ENCODE measurements at places on chromosomes 16 and 17.
A peak's percentile ranks its signal among the peaks of the same experiment; 100 is the strongest.

- no peak for DNase-seq
Measured at GRCh38 chr17:57559226-57559625, 185.9 kb downstream of the CCDC182 start.

GRCh38 chr16:9366048-9366969 is 274.9 kb downstream of the HAPSTR1 start:
- DNase-seq, result no peak

- no peak for DNase-seq
Measured at GRCh38 chr17:71402661-71403141, 718.1 kb upstream of the SOX9 start.

GRCh38 chr16:19844945-19845641 is 39.6 kb downstream of the GPRC5B start:
- peak; percentile 89 for DNase-seq

- DNase-seq, result peak; percentile 15
Measured at GRCh38 chr17:50514388-50514787, 6.1 kb downstream of the MYCBPAP start.

- DNase-seq, result no peak
Measured at GRCh38 chr16:20676268-20676825, 21.1 kb downstream of the ACSM1 start.

DNA sequence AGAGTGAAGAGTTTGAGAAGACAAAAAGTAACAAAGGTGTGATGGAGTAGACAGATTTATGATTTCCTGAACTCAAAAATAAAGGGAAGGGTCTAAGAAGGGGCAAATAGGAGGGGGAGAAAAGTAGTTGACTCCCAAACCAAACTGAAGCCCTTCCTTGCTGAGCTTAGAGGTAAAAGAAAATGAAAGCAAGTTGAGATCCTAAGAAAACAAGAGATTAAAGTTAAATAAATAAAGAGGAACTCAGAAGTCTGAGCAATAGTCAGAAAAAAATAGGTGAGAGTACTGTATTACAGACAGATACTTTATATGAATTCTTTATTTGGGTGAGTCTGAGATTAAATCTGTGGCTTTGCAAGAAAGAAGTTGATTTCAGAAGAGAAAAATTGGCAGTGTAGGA is 3.3 kb upstream of the PSMD12 start:
- DNase-seq, result no peak

GRCh38 chr17:80095038-80095843 is 6.1 kb upstream of the GAA start:
- peak; percentile 48 for DNase-seq

GRCh38 chr16:3508736-3509135 is 7.9 kb downstream of the CLUAP1 start:
- DNase-seq, result no peak

DNA sequence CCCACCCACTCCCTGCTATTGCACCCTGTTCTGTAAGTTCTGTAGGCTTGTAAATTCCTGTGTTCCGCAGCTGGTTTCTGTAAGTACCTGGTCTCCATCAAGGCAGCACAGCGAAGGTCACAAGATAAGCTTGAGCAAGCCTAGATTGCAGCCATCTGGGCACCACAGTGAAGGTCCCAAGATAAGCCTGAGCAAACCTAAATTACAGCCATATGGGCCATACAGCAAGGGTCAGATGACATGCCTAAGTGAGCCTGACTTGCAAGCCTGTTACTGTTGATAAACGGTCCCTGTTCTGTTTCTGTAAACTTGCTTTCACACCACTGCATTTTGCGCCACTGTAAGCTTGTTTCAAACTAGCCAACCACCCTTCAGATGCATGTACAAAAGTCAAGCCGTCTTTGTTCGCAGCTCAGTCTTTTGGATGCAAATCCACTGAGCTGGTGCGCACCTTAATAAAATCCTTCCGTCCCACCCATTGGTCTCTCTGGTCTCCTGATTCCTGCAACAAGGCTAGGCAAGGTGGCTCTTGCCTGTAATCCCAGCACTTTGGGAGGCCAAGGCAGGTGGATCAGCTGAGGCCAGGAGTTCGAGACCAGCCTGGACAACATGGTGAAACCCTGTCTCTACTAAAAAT is 42.6 kb upstream of the ATF7IP2 start:
- DNase-seq, result no peak

- peak; percentile 71 for DNase-seq
Measured at GRCh38 chr17:2259769-2260536, 43.6 kb downstream of the SMG6 start.

DNA sequence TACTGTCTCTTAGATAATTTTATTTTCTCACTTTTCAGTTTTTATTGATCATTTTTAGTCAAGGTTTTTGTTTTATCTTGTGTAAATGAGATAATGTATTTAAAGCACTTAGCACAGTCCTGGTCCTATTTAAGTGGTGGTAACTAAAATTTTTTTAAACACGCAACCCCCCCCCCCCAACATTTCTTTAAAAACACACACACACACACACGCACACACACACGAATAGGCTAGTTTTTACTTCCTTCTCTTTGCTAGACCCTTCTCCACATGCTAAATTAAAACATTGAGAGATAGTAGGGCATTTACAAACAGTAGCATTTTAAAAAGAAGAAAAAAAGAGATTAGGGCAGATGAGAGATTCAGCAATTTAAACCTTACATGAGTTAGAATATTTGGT is 5.0 kb downstream of the NFATC3 start:
- DNase-seq, result no peak

GRCh38 chr16:30406795-30407101 is 658 bp upstream of the ZNF771 start:
- no peak for DNase-seq

DNA sequence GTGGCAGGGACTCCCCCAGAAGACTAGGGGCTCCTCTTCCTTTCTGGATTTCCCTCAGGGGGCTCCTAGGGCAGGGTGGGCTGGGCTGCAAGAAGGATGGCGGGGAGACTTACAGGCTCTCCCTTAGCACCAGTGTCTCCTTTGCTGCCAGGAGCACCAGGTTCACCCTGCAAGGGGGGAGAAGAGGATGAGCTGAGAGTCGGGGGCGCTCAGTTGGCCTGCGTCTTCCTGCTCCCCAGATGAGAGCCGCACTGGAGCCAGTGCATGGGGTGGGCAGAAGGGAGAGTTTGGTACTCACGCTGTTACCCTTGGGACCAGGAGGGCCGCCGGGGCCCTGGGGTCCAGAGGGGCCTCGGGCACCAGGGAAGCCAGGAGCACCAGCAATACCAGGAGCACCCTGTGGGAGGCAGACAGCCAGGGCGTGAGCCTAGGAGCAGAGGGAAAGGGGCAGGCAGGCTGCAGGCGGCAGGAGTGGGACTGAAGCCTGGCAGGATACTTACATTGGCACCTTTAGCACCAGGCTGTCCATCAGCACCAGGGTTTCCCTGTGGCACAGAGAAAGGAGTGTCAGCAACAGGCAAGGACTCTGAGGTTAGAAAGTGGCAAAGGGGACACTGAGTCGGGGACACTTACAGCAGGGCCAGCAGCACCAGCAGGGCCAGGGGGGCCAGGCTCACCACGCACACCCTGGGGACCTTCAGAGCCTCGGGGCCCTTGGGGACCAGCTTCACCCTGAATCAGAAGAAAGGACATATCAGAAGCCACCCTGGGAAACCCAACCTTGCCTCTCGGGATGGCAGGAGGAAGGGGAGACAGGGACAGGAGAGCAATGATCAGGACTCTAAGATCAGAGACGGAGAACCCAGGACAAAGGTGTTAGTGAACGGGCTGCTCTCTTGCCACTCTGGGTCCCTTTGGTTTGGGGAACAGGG is 6.2 kb downstream of the COL1A1 start:
- DNase-seq, result peak; percentile 92

GRCh38 chr16:86002178-86002900 is 103.4 kb downstream of the IRF8 start:
- DNase-seq, result peak; percentile 14

GRCh38 chr17:72099919-72100318 is 20.9 kb upstream of the SOX9 start:
- DNase-seq, result no peak

GRCh38 chr16:2930236-2930635 is 18.5 kb downstream of the FLYWCH1 start:
- peak; percentile 56 for DNase-seq

- DNase-seq, result peak; percentile 37
Measured at GRCh38 chr16:84461413-84462295, 42.8 kb downstream of the MEAK7 start.

GRCh38 chr16:70571623-70572022 is 48.0 kb downstream of the SF3B3 start:
- DNase-seq, result no peak

DNA sequence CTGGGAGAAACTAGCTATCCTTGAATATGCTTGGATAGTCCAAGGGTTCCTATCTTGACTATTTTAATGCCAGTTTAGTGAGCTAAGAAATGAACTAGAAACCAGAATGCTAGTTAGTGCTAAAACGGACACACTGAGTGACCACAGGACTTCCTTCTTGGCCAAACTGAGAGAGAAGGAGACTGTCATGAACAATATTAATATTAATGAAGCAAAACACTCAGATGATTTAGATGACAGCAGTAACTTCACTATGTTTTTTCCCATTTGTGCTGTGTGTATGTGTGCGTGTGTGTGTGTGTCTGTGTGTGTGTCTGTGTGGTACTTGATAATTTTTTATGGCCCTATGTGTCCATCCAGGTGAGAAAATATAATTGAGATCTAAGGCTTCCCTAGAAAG is 2.2 kb upstream of the ATXN1L start:
- no peak for DNase-seq

- no peak for DNase-seq
Measured at GRCh38 chr16:89482817-89483205, 7.5 kb downstream of the ANKRD11 start.

DNA sequence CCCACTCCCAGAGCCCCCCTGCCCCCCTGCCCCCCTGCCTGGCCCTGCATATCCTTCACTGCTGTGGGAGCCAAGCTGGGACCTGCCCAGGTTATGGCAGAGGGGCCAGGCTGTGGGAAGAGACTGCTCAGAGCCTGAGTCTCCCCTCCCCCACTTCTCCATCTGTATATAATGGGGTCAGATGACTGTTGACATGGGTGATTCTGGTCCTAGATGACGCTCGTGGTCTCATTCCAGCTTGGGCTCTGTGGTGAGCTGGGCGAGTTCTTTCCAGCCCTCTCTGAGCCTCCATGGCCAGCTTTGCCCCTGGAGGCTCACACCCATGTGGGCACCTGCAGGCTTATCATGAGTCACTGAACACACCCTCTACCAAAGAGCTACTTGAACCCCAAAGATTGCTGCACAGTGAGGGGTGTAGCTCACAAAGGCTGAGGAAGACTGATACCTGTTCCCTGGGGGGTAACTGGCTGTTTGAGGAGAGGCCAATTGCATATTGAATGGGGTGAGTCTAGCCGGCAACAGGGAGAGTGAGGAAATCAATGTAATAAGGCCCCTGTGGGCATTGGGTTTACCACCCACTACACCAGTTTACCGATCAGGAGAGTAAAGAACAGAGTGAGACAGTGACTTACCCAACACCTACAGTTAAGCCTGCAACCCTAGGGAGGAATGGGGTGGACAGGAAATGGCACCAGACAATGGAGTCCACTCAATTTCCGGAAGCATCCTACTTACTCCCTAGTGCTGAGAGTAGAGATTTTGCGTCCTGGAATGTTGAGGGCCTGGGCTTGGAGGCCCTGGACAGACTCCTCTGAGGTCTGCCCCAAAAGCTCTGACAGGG is 4.2 kb upstream of the SREBF1 start:
- DNase-seq, result peak; percentile 90

DNA sequence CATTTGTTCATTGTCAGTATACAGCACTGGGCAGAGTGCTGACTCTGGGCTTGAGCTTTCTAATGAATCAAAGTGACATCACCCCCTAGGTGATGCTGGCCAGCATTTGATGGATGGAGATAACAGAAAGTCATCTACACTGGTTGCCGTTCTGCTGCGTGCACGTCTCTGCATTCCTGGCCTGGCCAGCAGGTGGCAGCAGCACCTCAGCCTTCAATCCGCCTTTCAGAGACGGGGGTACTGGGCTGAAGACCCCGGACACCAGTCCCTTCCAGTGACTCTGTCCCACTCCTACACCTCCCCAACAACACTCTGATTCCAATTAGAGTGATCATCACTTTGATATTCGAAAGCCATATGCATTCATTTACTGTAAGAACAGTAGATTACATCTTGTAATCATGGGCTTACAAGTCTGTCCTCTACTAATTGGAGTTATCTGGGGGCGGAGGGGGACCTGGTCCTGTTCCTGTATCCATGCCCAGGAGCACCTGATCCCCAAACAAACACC is 6.0 kb downstream of the CPSF4L start:
- no peak for DNase-seq

DNA sequence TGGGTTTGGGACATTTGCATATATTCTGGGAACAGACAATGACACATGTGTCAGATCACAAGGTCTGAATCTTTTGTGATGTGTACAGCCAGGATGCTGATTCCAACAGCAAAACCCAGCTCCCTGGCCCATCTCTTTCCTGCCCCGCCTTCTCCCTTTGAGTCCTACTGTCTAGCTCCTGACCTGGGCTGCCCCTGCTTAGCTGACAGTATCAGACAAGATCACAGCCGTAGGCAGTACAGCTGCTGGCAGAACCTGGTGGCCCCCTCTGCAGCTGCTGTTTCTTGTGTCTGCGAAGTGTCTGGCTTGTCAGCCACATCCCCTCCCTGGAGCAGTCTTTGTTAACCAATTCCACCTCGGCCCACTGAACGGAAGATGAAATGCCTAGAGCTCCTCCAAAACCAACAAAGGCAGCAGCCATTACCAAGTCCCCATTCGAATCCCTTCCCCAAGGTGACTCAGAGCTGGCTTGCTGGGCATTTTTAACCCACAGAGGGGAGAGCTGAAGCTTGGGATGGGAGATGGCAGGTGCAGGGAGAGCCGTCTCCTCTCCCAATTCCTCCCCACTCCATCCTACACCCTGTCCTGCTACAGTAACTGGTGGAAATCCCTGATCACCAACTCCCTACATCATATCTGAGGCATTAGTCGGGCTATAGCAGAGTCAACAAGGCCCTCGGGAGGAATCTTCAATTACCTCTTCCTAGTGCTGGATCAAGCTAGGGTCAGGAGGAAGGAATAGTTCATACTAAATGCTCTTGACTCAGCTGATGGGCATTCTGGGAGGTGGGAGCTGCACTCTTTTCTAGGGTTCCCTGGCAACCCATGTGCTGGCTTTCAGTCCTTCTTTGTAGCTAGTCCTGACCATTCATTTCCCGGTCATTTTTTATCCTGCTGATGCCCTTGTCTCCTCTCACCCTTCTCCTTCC is 5.8 kb downstream of the PIPOX start:
- DNase-seq, result no peak

- DNase-seq, result peak; percentile 94
Measured at GRCh38 chr17:60506312-60506711, 19.7 kb downstream of the APPBP2 start.

All from osteoblast (primary cell).